ENCODE measurements at places on chromosomes 2 and 18. TPM values are rescaled to one million over a fixed set of nuclear protein-coding genes. Genes with fewer than 3 reads are reported as not detected.
A peak's percentile ranks its signal among the peaks of the same experiment; 100 is the strongest.

- DNase-seq, result no peak
Measured at GRCh38 chr2:202881570-202881969, 10.0 kb upstream of the ICA1L start.

DAW1 gene
- total RNA-seq, result 9.2 TPM

- DNase-seq, result no peak
Measured at GRCh38 chr2:160375802-160376469, 117.7 kb downstream of the RBMS1 start.

- no peak for DNase-seq
Measured at GRCh38 chr2:149561309-149561926, 26.2 kb downstream of the MMADHC start.

DNA sequence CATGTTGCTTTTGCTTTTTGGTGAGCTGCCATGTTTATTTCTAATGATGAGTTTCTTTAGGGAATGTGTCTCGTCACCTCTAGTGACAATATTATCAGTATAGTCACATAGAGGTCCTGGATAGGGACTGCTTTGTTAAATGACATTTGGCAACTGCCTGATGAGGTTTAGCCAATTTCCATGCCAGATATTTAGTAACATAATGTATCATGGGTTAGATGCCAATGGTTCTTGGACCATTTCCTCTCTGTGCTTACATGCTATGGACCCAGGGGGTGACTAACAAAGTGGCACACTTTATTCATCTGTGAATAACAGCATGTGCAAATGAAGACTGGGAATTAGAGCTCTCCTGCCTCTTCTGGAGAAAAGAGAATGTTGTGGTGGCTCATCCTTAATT lies 56.2 kb upstream of the RAB27B start:
- peak; percentile 73 for DNase-seq
